ENCODE measurements at places on chromosomes 7 and 10. TPM values are rescaled to one million over a fixed set of nuclear protein-coding genes. Genes with fewer than 3 reads are reported as not detected.
A peak's percentile ranks its signal among the peaks of the same experiment; 100 is the strongest.

The KCND2 gene
- total RNA-seq = not detected

The IPMK gene
- total RNA-seq = 2.3 TPM

- no peaks in the 10 kb centered on the region for H3K27me3 ChIP-seq
- no peak for DNase-seq
- peaks cover 19% of the 10 kb centered on the region for H3K4me1 ChIP-seq
These were observed 242.4 kb upstream of the GLI3 start for GRCh38 chr7:42479452-42479815.

- DNase-seq = no peak
- H3K27ac ChIP-seq = no peak overlapping the region
- H3K27me3 ChIP-seq = peaks cover 13% of the 10 kb centered on the region
- no peaks in the 10 kb centered on the region for H3K36me3 ChIP-seq
These were observed 60.9 kb upstream of the ZPBP start for GRCh38 chr7:50153995-50154394.

DNA sequence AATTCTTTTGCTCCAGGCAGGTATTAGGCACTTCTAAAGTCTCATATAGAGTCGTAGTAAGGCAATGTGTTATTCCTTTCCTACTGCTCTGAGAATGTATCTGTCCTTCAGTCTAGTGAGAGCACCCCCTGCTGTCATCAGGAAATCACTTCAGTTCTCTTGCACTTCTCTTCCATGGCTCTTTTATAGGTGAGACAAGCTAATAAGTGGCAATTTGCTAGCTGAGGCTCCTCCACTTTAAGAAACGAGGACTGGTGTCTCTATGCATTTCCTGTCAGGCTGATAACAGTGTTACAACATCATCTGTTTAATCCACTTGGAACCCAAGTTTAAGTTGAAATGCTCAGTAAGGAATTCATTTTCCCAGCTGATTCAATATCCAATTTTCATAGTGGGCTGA is 350.6 kb downstream of the TFEC start:
- H3K4me3 ChIP-seq = no peak overlapping the region
- H3K4me1 ChIP-seq = no peaks in the 10 kb centered on the region
- no peak for DNase-seq
- H3K36me3 ChIP-seq = no peaks in the 10 kb centered on the region
- no peak overlapping the region for H3K27ac ChIP-seq

GRCh38 chr7:155652156-155653114 is 8.0 kb downstream of the RBM33 start:
- H3K36me3 ChIP-seq = peaks cover 20% of the 10 kb centered on the region
- peaks cover 52% of the 10 kb centered on the region for H3K4me1 ChIP-seq
- H3K27ac ChIP-seq = no peak overlapping the region
- H3K4me3 ChIP-seq = no peak overlapping the region
- H3K27me3 ChIP-seq = no peaks in the 10 kb centered on the region
- no peak for DNase-seq

DNA sequence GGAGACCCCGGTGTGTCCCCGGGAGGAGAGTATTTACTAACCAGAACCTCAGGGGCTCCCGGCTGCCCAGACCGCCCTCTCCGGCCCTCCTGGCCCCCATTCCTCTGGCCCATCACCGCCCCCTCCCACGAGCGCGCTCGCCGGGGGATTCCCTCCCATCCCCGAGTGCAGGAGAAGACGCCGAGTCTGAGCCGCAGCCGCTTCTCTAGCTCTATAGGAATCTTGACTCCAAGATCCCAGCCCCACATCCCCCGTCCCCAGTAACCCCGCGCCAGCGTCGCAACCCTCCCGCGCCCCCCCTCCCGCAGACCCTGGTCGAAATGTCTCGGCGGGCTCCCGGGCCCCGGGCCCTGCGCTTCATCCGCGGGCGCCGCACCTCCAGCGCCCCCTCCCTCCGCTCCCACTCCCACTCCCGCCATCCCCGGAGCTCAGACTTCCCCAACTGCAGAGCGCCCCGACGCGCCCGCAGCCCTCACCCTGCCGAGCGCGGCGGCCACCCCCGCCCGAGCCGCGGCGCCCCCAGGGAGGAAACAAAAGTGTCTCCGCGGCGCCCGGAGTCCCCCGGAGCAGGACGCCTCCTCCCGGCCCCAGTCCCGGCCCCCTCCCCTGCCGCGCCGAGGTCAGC is 541 bp downstream of the ELMO1 start:
- peaks cover 47% of the 10 kb centered on the region for H3K4me1 ChIP-seq
- DNase-seq = peak; percentile 43
- peaks cover 58% of the 10 kb centered on the region for H3K27me3 ChIP-seq
- H3K27ac ChIP-seq = peak overlapping the region; percentile 97
- H3K4me3 ChIP-seq = peak overlapping the region; percentile 88

- no peak for DNase-seq
- H3K27ac ChIP-seq = no peak overlapping the region
- H3K4me1 ChIP-seq = peaks cover 5% of the 10 kb centered on the region
- H3K36me3 ChIP-seq = no peaks in the 10 kb centered on the region
These were observed 11.3 kb downstream of the CRYGN start for GRCh38 chr7:151428378-151429236.

- DNase-seq = no peak
- H3K36me3 ChIP-seq = no peaks in the 10 kb centered on the region
- no peaks in the 10 kb centered on the region for H3K4me1 ChIP-seq
- H3K4me3 ChIP-seq = no peak overlapping the region
- no peak overlapping the region for H3K27ac ChIP-seq
These were observed 545.9 kb downstream of the KCNMA1 start for GRCh38 chr10:77091597-77092165.

- no peak overlapping the region for H3K4me3 ChIP-seq
- H3K4me1 ChIP-seq = peaks cover 27% of the 10 kb centered on the region
- H3K27ac ChIP-seq = no peak overlapping the region
- H3K27me3 ChIP-seq = no peaks in the 10 kb centered on the region
These were observed 67.9 kb downstream of the CDK1 start for GRCh38 chr10:60846173-60846572.

GRCh38 chr7:78043159-78043558 is 244.6 kb downstream of the PHTF2 start:
- H3K27me3 ChIP-seq = peaks cover 8% of the 10 kb centered on the region
- no peak for DNase-seq
- no peak overlapping the region for H3K4me3 ChIP-seq
- H3K27ac ChIP-seq = no peak overlapping the region

DNA sequence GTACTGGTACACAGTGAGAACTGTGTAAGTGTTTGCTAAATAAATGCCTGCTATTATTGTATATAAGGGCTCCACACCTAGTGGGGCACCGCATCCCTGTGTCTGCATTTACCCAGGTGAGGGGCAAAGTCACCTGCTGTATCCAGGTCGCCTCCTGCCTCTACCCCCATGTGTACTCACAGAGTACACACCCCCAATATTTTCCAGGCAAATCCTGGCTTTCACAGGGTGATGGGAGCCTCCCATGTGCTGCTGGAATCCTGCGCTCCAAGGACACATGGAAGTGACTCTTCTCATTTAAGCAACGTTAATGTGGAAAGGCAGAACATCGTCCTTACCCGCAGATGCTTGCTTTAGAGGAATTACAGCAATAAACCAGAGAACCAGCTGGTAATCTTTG is 48.2 kb downstream of the ARHGAP22 start:
- peaks cover 23% of the 10 kb centered on the region for H3K4me1 ChIP-seq
- H3K27ac ChIP-seq = no peak overlapping the region
- no peaks in the 10 kb centered on the region for H3K27me3 ChIP-seq
- no peak overlapping the region for H3K4me3 ChIP-seq

DNA sequence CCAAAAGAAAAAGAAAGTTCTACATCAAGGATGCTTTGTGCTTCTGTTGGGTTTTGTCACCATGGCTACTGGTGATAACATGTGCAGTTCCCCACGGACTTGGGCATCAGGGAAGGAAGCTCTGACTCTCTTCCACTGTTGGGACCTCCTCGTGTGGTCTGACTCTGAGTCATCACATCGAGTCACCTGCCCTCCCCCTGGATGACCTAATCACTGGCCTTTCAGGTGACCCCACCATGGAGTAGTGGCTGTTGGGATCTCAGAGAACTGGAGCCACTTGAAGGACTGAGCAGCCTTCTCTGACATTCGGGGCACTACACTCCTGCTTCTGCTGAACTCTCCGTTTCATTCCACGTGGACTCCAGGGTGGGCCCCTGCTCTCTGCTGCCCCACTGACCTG is 60.8 kb upstream of the DOCK1 start:
- peaks cover 37% of the 10 kb centered on the region for H3K27me3 ChIP-seq
- H3K4me1 ChIP-seq = no peaks in the 10 kb centered on the region
- no peaks in the 10 kb centered on the region for H3K36me3 ChIP-seq
- no peak overlapping the region for H3K4me3 ChIP-seq
- no peak overlapping the region for H3K27ac ChIP-seq

- no peaks in the 10 kb centered on the region for H3K27me3 ChIP-seq
- no peaks in the 10 kb centered on the region for H3K4me1 ChIP-seq
- no peaks in the 10 kb centered on the region for H3K36me3 ChIP-seq
These were observed 236.3 kb downstream of the BAMBI start for GRCh38 chr10:28913436-28914237.

- no peak for DNase-seq
- H3K27ac ChIP-seq = no peak overlapping the region
- no peaks in the 10 kb centered on the region for H3K36me3 ChIP-seq
- H3K4me1 ChIP-seq = no peaks in the 10 kb centered on the region
- H3K4me3 ChIP-seq = no peak overlapping the region
- H3K27me3 ChIP-seq = peaks cover 84% of the 10 kb centered on the region
These were observed 46.7 kb downstream of the ADCYAP1R1 start for GRCh38 chr7:31098642-31099360.
